Stimulated activated naive CD4-positive, alpha-beta T cell (primary cell): ENCODE measurements at places on chromosomes 6 and 20.

DNA sequence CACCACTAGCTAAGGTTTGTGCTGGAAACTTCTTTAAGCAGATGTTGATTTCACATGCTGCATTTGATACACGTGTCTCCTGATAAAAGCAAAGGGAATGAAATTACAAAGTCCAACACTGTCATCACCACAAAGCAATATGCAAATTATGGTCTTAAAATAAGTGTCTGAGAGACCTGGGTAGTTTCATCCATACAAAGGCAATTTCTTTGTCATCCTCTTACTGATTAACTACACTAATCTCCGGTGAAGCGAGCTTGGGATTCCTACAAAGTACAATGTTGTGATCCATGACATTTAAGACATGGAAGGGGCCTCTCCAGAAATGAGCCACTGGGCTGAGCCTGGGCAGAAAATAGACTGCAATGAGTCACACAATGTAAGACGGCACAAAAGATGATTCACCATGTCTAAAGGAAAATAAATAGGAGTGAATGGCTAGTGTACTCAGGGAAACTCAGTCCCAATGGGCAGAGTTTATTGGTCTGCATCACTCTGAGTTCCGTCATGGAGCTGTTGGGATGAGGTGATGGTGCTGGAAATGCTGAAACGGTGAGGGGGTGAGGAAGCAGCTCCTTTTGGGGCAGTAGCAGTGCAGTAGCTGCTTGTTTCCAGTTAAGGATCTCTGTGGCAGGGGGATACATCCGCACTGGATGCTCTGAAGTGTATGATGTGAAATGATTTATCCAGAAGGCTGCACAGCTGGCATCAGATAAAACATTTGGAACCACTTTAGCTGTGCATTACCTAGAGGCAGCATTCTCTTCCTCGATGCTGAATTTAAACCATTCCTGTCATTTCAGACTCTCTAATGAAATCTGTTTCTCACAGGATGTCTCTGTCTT, 103.3 kb downstream of the IBTK start:
- no peak for DNase-seq

GRCh38 chr6:168994956-168995355, 258.7 kb downstream of the THBS2 start:
- DNase-seq: no peak

DNA sequence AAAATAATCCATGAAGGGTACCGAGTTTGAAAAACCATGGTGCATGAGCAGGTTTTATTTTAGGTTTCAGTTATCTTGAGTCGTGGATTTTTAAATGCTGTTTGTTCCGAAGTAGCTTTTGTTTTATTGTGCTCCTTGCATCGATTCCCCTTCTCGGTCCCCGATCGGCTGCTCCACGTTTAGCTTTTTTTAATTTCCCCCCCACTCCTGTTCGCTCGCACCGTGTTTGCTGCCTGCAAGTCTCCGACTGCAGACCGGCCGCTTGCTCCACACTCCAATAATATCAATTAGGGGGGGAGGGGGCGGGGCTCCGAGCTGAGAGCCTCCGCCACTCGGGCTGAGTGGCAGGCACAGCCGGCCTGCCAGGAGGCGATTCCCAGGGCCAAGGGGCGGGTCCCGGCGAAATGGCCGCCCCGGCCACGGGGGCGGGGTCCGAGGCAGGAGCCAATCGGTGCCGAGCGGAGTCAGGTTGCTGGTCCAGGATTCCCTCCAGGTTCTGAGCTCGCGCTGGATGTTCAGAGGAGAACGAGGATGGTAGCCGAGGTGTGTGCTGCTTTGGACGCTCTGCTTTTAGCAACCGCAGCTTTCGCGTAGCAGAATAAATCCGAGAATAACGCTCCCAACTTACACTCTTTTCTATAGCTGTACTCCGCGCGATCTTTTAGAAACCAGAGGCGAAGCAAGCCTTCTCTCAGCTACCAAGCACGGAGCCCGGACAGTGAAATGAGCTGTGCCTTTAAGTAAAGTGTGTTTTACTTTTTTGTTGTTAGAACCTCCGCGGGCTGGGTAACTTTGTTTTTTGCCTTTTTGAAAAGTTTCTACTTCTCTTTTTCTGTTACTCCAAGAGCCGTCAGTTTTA, at the start of gene EPHA7:
Gene EPHA7 (minus strand): TSS at position 256 of the 859 bp plus-strand sequence. CDS start 218 bp downstream, at position 38.
- DNase-seq: no peak

DNA sequence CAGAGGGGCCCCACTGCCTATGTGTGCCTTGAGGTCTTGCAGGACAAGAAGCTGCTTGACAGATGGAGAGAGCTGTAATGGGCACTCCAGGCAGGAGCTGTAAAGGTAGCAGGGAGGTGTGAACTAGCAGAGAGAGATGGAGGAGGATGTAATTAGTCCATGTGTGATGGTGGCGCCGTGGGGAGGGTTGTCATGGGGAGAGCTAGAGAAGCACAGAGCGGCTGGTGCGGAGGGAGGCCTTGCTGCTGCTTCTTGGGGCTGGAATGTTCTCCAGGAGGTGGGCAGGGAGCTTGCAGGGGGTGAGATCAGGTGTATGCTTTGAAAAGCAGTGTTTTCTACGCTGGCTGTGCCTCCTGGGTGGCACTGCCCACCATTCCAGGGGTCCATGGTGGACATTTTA, 32.1 kb downstream of the APCDD1L start:
- DNase-seq: no peak

DNA sequence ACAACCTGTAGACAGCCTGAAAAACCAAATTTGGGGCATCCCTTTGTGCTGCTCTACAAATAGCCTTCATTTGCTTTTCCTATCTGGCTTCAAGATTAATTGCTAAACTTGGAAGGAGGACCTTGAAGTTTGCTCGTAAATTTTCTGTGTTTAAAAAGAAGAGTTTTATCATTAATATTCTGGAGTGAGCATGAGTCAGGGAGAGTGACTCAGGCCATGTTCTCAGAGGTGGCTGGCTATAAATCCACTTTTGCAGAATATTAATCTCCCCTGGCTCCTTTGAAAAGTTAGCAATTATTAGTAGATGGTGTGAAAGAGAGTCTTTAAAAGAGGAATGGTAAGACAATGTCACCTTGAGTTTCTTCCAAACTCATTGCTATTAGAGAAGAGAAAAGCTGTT, 91.0 kb downstream of the ANKEF1 start:
- no peak for DNase-seq

GRCh38 chr6:143811501-143812157, 31.5 kb upstream of the LTV1 start:
- DNase-seq: no peak
